ENCODE measurements at places on chromosomes 12 and 14.

DNA sequence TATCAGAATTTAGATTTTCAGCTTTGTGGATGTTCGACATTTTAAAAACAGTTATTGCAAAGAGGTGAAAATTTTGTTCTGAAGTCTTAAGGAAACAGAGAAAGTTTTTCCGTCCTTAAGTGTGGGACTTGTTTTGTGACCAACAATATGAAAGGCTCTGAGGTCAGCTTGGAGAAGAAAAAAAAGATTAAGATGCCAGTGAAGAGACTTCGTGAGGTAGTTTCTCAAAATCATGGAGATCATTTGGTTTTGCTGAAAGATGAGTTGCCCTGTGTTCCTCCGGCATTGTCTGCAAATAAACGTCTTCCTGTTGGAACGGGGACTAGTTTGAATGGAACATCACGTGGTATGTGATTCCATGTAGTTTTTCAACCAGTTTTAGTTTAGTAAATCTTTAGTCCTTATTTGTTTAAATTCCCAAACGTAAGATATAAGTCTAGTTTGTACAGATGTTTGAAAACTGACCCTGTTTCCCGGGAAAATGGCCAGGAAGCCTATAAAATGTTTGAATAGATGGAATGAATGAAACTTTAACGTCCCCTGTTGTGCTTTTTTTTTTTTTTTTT lies 682 bp downstream of the KIAA0586 start:
- DNase-seq, result peak; percentile 23

- DNase-seq, result no peak
These were observed 126.5 kb downstream of the PDE3A start for GRCh38 chr12:20494851-20495250.

GRCh38 chr12:41962171-41962572 lies 182.5 kb downstream of the GXYLT1 start:
- no peak for DNase-seq

DNA sequence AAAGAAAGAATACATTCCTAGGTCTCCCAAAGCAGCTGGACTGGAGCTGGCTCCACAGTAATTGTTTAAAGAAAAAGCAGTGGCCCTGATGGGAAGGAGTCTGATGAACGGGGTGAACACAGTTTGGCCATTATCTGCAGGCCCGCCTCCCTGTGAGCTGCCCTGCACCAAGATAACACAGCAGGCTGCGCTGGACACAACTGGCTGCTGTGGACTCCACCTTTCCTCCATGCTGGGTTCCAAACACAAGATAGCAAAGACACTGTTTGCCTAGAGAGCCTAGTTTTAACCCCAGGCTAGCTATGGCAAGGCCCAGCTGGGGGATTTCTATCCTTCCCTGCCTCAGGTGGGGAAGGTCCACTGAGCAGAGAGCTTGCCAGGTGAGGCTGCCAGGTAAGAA lies 34.6 kb downstream of the ZFP36L1 start:
- no peak for DNase-seq

- DNase-seq, result no peak
These were observed 250.2 kb downstream of the DACT1 start for GRCh38 chr14:58887931-58888330.

Data from stromal cell of bone marrow (primary cell).